Prostate gland (tissue), 2 donors: ENCODE measurements at places on chromosomes 6 and 20.

GRCh38 chr6:53862662-53863462 is 68.1 kb downstream of the LRRC1 start:
- DNase-seq: no peak
- no peak overlapping the region for H3K4me3 ChIP-seq
- H3K27ac ChIP-seq: no peak overlapping the region

GRCh38 chr20:60055740-60056139 is 97.5 kb downstream of the CDH26 start:
- no peaks in the 10 kb centered on the region for H3K27me3 ChIP-seq
- H3K4me1 ChIP-seq: no peaks in the 10 kb centered on the region

DNA sequence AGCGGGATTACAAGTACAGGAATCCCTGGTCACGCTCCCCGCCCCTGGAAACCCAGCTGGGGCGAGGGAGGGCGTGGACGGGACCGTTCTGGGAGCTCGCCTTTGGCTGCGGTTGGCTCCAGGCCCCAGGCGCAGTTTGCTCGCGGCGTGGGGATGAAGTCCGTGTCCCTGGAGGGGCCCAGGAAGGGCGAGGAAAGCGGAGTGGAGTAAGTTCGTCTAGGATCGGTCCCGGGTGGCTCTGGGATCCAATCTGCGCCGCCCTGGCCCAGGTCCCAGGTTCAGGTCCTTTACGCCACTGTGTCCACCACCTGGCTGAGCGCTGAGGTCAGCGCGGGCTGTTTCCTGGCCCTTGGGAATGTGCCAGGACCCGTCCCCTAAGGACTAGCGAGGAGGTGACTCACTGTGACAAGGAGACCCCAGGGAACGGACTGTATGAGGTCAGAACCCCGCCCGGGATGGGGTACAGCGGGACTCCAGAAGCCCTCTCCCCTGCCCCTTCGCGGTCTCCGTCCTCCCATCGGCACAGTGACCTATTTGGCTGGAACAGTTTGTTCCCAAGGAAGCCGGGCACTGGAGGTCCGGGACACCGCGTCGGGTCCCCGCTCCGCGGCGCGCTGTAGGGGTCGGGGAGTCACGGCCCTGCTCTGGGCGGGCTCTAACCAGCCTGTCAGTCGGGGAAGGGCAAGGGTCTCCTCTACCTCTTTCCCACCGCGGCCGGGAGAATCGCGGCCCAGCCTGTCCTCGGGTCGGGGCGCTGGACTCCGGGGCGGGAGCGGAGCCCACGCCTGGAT is 724 bp downstream of the CDKN1A start:
- peak overlapping the region; percentile 92 for H3K27ac ChIP-seq
- no peaks in the 10 kb centered on the region for H3K27me3 ChIP-seq
- peak; percentile 50 for DNase-seq
- H3K4me3 ChIP-seq: peak overlapping the region; percentile 68

DNA sequence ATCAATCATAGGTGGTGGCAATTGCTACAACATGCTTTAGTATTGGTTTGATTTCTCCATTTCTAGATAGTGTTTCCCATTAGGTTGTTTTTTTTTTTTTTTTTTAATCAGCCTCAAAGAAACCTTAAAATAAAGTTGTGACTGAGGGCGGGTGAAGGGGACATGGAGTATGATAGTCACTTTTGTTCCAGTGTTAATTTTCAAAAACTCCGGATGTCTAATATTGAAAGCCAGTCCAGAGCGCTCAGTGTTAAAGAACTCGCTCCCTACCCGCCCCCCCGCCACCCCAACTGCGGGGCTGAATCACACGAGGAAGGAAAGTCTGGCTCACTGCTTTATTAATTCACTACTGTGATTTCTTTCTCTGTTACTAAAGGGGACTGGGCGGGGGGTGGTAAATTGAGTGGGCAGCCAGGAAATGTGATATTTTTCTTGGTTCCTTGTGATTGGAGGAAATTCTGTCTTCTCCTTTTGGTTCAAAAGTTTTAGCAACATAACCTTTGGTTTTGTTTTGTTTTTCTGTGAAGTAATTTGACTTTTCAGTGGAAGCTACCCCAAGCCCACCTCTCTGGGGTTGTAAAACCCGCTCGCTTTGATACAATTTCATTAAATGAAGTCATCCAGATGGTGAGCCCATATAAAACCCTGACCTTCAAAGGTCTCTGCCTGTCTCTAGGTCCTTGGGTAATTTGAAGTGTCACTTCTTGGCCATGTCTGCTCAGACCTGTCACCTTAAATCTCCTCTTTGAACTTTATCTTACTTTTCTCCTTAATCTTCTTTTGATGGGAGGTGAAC is 38.0 kb downstream of the TNFAIP3 start:
- H3K27me3 ChIP-seq: no peaks in the 10 kb centered on the region
- H3K36me3 ChIP-seq: no peaks in the 10 kb centered on the region
- no peaks in the 10 kb centered on the region for H3K4me1 ChIP-seq
- H3K4me3 ChIP-seq: no peak overlapping the region
- DNase-seq: no peak

- H3K27ac ChIP-seq: no peak overlapping the region
- H3K27me3 ChIP-seq: no peaks in the 10 kb centered on the region
- H3K36me3 ChIP-seq: no peaks in the 10 kb centered on the region
- H3K4me3 ChIP-seq: no peak overlapping the region
- no peak for DNase-seq
Measured at GRCh38 chr6:110475066-110475653, 1.3 kb downstream of the SLC22A16 start.

- no peaks in the 10 kb centered on the region for H3K4me1 ChIP-seq
- no peaks in the 10 kb centered on the region for H3K27me3 ChIP-seq
- no peak overlapping the region for H3K27ac ChIP-seq
- DNase-seq: no peak
- no peak overlapping the region for H3K4me3 ChIP-seq
Measured at GRCh38 chr20:16539280-16540021, 33.8 kb downstream of the KIF16B start.

- H3K27ac ChIP-seq: no peak overlapping the region
- H3K27me3 ChIP-seq: no peaks in the 10 kb centered on the region
- no peaks in the 10 kb centered on the region for H3K4me1 ChIP-seq
Measured at GRCh38 chr6:108896111-108896661, 48.0 kb downstream of the ARMC2 start.

DNA sequence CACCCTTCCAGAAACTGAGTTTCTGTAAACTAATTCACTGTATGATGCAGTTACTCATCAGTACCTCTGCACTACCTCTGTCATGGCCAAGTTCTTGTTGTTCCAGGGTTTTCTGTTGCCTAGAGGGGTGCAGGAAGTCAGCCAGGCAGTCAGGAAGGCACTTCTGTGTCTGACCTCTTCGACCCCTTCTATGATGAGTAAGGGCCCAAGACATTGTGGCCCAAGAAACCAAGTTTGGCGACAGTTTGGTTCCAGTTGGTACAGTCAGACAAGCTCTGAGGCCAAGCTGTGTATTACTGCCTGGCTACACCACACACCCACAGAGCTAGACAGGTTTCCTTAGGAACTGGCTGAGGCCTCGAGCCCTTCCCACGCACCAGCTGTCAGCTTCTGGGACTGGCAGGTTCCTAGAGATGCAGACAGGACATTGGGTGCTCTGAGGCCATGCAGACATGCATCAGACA is 41.2 kb downstream of the TRAF3IP2 start:
- no peaks in the 10 kb centered on the region for H3K27me3 ChIP-seq
- H3K36me3 ChIP-seq: no peaks in the 10 kb centered on the region
- H3K4me1 ChIP-seq: peaks cover 16% of the 10 kb centered on the region

DNA sequence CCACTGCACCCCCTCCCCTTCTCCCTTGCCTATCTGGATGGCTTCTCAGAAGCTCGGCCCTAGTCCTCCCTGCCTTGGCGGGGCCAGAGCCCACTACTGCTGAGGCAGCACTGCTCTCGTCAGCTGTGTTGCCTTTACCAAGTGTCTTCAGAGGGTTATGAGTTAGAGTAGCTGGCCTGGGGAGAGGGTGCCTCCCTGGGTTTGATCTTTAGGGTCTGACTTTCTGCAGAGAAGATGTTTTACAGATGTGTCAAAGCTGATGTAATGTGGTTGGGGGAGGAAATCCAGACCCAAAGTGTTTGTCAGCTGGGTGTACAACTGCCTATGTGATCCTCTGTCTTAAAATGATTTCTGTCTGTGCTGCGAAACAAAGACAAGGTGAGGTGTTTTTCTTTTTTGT is 30.4 kb upstream of the PI16 start:
- no peak overlapping the region for H3K4me3 ChIP-seq
- H3K36me3 ChIP-seq: no peaks in the 10 kb centered on the region
- H3K27ac ChIP-seq: no peak overlapping the region
- no peaks in the 10 kb centered on the region for H3K4me1 ChIP-seq
- no peaks in the 10 kb centered on the region for H3K27me3 ChIP-seq
- no peak for DNase-seq

GRCh38 chr6:129516787-129517186 is 193.2 kb downstream of the ARHGAP18 start:
- H3K4me3 ChIP-seq: no peak overlapping the region
- H3K36me3 ChIP-seq: no peaks in the 10 kb centered on the region
- H3K4me1 ChIP-seq: no peaks in the 10 kb centered on the region
- H3K27me3 ChIP-seq: no peaks in the 10 kb centered on the region
- no peak overlapping the region for H3K27ac ChIP-seq

DNA sequence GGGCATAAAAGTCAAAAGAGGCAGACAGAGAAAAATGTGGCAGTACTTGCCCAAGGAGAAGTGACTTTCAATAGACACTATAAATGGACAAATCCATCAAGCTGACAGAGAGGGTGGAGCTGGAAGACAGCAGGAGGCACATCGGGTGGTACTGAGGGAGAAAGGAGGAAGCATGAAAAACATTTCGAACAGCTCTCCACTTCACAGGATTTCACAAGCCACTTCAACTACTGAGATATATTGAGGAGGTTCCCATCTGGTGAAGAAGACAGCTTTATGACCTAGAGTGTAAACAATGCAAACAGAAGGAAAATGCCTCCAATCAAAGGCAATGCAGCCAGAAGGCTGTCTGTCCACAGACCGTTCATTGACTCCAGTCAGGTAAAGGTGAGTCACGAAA is 259.4 kb upstream of the ECI2 start:
- H3K36me3 ChIP-seq: no peaks in the 10 kb centered on the region
- H3K27me3 ChIP-seq: no peaks in the 10 kb centered on the region
- no peak overlapping the region for H3K27ac ChIP-seq
- H3K4me3 ChIP-seq: no peak overlapping the region
- no peaks in the 10 kb centered on the region for H3K4me1 ChIP-seq

DNA sequence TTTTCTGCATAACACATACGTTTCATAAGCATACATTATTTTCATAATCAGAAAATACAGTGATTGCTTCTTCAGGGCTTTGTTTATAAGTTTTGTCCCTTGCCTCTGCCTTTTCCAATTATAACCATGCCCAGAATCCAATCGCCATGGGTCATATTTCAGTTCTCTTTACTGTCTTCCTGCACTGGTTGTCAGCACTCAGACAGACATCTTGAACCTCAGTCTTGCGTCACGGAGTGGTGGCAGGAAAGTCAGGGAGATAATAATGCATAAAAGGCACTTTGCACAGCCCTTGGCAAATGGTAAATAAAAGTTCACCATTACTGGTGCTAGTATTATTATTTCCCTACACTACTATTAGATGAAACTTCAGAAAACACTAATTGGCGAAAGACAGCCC is 7.2 kb downstream of the KIF16B start:
- DNase-seq: no peak
- H3K27me3 ChIP-seq: no peaks in the 10 kb centered on the region
- H3K4me1 ChIP-seq: no peaks in the 10 kb centered on the region
- H3K27ac ChIP-seq: no peak overlapping the region
- no peak overlapping the region for H3K4me3 ChIP-seq

DNA sequence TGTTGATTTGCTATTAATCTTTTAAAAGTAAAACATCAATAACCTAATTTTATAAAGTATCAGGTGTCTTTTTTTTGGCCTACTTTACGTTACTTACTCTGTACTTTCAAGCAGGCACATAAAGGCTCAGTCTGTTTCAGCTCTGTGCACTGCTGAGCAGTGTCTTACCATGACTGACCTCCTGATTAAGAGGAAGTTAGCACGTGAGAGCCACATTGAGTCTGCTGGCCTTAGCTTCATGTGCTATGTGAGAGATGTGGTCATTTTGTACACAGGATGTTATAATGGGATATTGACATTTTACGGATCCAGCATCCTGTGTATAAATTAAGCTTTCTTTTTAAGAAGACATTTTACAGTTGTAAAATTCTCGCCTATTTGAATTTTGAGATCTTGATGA is 31.9 kb downstream of the ARID1B start:
- no peak overlapping the region for H3K27ac ChIP-seq
- DNase-seq: no peak
- H3K4me3 ChIP-seq: no peak overlapping the region
- no peaks in the 10 kb centered on the region for H3K27me3 ChIP-seq
- H3K4me1 ChIP-seq: peaks cover 5% of the 10 kb centered on the region
- H3K36me3 ChIP-seq: no peaks in the 10 kb centered on the region

- no peak overlapping the region for H3K27ac ChIP-seq
- DNase-seq: no peak
- H3K4me1 ChIP-seq: no peaks in the 10 kb centered on the region
- no peak overlapping the region for H3K4me3 ChIP-seq
Measured at GRCh38 chr6:29924287-29924686, 18.0 kb upstream of the HLA-A start.

DNA sequence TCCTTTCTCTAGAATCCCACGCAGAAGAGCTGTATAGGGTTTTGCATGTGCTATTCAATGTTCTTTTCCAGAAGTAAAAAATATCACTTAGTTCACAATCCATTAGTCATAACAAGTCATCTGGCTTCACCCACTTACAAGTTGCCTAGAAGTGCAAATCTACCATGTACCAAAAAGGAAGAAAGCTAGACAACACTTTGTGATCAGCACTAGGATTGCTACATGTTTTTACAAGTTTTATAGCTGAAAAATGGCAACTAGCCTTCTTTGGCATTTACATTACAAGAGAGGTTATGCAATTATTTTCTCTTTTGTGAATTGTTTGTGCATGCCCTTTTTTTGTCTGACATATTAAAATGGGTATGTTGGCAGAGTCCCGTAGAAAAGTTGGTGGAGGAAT is 85.6 kb upstream of the PTPRK start:
- no peaks in the 10 kb centered on the region for H3K36me3 ChIP-seq
- no peaks in the 10 kb centered on the region for H3K27me3 ChIP-seq
- H3K27ac ChIP-seq: no peak overlapping the region
- H3K4me1 ChIP-seq: no peaks in the 10 kb centered on the region

- H3K27me3 ChIP-seq: no peaks in the 10 kb centered on the region
- no peak overlapping the region for H3K4me3 ChIP-seq
- DNase-seq: no peak
- H3K27ac ChIP-seq: no peak overlapping the region
- no peaks in the 10 kb centered on the region for H3K4me1 ChIP-seq
- H3K36me3 ChIP-seq: no peaks in the 10 kb centered on the region
Measured at GRCh38 chr20:4025679-4026078, 10.3 kb upstream of the RNF24 start.

- no peak for DNase-seq
- H3K36me3 ChIP-seq: no peaks in the 10 kb centered on the region
- H3K27me3 ChIP-seq: no peaks in the 10 kb centered on the region
- no peaks in the 10 kb centered on the region for H3K4me1 ChIP-seq
- H3K27ac ChIP-seq: no peak overlapping the region
- no peak overlapping the region for H3K4me3 ChIP-seq
Measured at GRCh38 chr20:47055699-47056369, 161.2 kb downstream of the EYA2 start.
